ENCODE measurements at places on chromosomes 13 and 19.

GRCh38 chr19:413756-414420 is 4.9 kb upstream of the C2CD4C start:
- DNase-seq: no peak

DNA sequence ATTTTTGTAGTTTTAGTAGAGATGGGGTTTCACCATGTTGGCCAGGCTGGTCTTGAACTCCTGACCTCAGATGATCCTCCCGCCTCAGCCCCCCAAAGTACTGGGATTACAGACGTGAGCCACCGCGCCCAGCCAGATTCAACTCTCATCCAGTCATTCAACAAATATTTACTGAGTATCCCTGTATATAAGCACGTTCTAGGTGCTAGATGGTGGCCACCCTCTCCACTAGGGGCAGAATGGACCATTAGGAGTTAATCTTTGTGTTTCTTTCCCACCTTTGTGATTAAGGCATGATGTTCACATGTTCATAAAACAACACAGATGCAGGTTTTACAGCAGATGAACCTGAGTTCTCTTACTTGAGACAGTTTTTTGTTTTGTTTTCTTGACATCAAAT is 7.3 kb downstream of the SHKBP1 start:
- DNase-seq: no peak

- no peak for DNase-seq
Measured at GRCh38 chr13:58397596-58398387, 766.2 kb downstream of the PCDH17 start.

- DNase-seq: no peak
Measured at GRCh38 chr19:3335431-3336350, 30.7 kb upstream of the NFIC start.

- DNase-seq: no peak
Measured at GRCh38 chr13:47397739-47398138, 500.9 kb upstream of the HTR2A start.
